ENCODE measurements at places on chromosomes 7 and 10.

- no peak for DNase-seq
Measured at GRCh38 chr7:106914018-106914607, 49.0 kb downstream of the PIK3CG start.

DNA sequence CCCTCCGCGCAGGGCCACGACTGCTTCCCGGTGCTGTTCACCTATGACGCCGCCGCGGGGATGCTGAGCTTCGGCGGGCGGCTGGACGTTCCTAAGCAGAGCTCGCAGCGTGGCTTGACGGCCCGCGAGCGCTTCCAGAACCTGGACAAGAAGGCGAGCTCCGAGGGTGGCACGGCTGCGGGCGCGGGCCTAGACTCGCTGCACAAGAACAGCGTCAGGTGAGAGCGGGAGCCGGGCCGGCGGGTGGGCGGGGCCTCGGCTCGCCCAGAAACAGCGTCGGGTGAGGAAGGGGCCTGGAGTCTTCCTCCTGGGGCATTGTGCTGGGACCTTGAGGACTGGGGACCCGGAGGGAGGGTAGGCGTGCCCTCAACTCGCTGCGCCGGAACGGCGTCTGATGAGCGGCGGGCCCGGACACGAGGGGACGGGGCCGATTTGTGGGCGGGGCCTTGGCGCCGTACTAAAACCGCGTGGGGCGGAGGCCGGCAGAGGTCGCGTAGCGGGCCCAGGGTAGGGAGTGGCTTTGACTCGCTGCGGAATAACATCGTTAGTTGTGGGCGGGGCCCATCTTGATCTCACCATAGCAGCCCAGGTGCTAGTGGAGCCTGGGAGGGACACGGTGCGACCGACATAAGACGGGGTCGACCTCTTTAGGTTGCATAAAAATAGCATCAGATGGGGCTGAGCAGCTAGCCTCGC lies 15.6 kb downstream of the PDAP1 start:
- no peak for DNase-seq

- DNase-seq = peak; percentile 24
Measured at GRCh38 chr7:105278973-105279687, 109.6 kb downstream of the SRPK2 start.

GRCh38 chr7:133795068-133795665 lies 332.0 kb upstream of the LRGUK start:
- DNase-seq = no peak

DNA sequence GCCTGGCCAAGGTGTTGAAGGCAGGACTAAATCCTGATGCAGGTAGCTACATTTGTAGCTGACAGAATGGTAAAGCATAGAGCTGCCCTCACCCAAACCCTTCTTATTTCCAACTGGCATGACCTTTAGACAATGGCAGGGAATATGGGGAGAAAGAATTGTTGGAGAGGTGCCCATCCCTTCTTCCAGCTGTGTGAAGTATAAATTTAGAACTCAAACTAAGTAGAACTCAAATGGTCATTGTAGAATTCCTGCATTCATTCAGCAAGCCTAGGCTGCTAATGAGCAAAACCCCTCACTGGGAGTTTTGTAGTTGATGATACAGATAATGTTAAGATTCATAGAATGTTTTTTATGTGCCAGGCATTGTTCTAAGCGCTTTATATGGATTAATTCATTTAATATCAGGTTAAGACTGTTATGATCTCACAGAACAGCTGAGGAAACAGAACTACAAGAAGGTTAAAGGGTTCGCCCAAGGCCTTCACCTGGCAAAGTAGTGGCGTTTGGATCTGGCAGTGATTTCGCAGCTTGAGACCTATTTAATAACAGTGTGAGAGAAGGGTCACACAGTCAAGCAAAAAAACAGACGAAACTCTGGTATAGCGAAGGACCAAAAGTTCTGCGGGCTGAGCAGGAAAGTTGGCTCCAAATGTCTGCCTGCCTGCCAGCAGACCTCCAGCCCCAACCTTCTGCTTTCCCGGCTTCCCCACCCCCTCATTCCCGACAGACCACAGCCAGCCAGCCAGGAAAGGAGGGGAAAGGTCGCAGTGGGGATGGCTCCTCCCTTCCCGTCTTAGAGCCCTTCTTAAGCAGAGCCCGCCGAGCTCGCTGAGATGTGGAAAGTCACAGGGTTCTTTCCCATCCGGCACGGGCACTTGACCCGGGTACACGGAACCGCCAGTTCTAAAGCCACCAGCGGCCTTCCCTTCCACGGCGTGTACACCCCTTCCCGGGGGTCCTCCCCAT lies 1.6 kb upstream of the HILPDA start:
- DNase-seq = peak; percentile 93

DNA sequence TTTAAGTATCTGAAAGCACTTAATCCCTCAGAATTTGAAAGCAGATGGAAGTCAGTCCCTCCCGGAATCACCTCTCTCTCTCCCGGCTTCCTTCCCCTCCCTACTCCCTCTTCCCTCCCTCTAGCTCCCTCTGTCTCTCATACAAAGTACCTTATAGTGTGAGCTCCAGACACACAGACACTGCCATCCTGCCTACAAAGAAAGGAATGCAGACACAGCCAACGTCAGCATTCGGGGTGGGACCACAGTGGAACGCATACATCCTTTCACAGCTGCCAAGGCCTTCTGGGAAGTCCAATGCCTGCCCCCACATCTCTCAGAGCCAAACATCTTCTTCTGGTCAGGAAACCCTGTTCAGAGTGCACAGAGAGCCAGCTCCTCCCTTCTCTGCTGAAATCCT lies 9.3 kb downstream of the NOD1 start:
- DNase-seq = peak; percentile 100

DNA sequence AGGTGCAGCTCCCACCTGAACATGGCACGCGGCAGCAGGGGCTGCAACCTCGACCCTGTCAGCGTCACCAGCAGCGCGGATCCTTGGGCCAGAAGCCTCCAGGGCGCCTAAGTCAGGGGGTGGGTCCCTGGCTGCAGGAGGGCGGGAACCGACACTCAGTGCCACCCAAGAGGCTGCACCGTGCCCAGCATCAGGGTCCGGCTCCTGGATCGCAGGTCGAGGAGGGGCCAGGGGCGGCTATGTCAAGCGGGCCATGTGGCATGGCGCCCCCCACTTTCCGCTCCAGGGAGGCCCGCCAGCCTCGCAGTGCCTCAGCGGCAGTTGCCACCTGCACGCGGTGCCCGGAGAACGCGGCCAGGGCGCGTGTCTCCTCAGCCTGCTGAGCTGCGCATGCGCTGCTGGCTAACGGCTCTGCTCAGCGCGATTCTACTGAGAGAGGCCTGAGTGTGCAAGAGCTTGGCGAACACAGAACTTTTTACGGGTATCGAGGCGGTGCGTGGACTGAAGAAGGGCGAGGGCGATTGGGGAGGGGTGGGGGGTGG lies at the start of gene ANKRD30A:
TSS of gene ANKRD30A (plus strand) at position 408 of the 542 bp plus-strand sequence. CDS start 190 bp downstream, outside the sequence.
- DNase-seq = no peak

- no peak for DNase-seq
Measured at GRCh38 chr7:87188930-87189329, 30.6 kb downstream of the TMEM243 start.

DNA sequence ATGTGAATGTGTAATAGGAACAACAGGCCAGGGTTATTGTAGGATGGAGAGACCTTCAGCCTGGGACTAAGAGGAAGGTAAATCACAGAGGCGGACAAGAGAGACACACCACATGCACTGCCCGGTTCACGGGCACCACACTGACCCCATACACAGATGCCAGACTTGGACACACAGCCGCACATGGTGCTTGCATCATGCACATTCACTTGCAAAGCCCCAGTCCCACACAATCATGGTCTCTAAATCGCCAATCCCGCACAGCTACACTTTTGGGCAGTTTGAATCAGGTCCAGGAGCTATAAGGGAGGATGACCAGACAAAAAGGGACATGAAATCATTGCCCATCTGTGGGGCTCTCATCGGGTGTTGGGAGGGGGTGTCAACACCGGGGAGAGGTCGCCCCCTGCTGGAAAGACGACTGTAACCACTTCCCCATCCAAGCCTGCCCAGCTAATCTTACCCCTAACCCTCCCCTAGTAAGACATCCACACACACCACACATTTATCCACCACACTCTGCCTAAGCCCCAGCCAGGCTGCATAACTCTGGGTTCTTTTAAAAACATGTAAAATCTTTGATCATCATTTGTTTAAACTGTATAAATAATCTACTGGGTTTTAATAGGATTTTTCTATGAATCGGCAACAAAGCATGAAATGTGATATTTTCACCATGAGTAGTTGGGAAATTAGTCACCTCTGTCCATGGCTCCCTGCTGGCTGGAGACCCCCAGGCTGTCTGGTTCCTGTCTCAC lies 40.5 kb upstream of the SLF2 start:
- peak; percentile 30 for DNase-seq

- peak; percentile 17 for DNase-seq
Measured at GRCh38 chr7:41261080-41261479, 441.8 kb downstream of the INHBA start.

- peak; percentile 72 for DNase-seq
Measured at GRCh38 chr7:66921396-66921917, 432 bp downstream of the TMEM248 start.
